Chondrocyte (in vitro differentiated cells): ENCODE measurements at places on chromosomes 4 and X. TPM values are rescaled to one million over a fixed set of nuclear protein-coding genes. Genes with fewer than 3 reads are reported as not detected.
A peak's percentile ranks its signal among the peaks of the same experiment; 100 is the strongest.

The DGAT2L6 gene
- total RNA-seq: not detected in 3 replicates

- peaks cover 8% of the 10 kb centered on the region for H3K4me1 ChIP-seq
- no peak for DNase-seq
- no peak overlapping the region for H3K27ac ChIP-seq
- H3K4me3 ChIP-seq: no peak overlapping the region
These were observed 4.9 kb upstream of the TMEM33 start for GRCh38 chr4:41930139-41930831.

- H3K27me3 ChIP-seq: no peaks in the 10 kb centered on the region
- peaks cover under 1% of the 10 kb centered on the region for H3K4me1 ChIP-seq
- H3K27ac ChIP-seq: no peak overlapping the region
- no peak overlapping the region for H3K4me3 ChIP-seq
- H3K36me3 ChIP-seq: no peaks in the 10 kb centered on the region
- DNase-seq: peak; percentile 90
These were observed 26.5 kb upstream of the PLCXD1 start for GRCh38 chrX:254630-255215.

DNA sequence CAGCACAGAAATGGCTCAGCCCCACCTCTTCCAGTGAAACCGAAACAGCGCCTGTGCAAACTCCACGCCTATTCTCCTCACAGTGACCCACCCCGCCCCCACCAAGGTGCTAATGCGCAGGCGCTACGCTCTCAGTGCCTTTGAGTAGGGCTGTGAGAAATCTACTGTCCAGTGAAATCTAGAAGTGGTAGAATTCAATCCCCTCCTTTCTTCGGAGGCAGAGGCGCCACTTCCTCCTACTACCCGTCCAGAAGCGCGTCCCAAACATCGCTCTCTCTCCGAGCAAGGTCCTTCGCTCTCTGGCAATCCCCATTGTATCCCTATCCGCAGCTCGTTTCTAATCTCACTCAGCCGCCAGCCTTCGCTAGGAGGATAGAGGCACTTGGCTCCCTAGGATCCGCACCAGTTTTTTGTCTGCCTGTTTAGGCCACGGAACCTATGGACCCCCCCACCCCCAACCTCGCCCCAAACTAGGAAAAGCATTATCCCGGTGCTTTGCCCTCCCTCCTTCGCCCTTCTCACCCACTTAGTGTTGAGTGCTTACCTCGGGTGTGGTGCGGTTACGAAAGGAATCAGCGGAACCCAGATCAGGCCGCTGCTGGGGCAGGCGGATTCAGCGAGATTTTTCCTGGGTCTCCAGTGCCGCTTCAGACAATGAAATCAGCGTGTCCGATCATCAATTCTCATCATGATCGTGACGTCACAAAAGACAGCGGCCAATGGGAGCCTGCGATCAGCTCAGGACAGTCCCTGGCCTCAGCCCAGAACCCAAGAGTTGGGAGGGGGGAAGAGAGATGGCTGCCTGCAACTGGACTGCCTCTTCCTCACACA, at the start of gene HDX:
HDX (minus strand) TSS at position 656 of the 831 bp plus-strand sequence. CDS start 27,056 bp downstream, outside the sequence.
- no peaks in the 10 kb centered on the region for H3K36me3 ChIP-seq
- H3K27me3 ChIP-seq: no peaks in the 10 kb centered on the region
- peaks cover 3% of the 10 kb centered on the region for H3K4me1 ChIP-seq
- peak within 1 kb of the TSS; percentile 96 for H3K27ac ChIP-seq

DNA sequence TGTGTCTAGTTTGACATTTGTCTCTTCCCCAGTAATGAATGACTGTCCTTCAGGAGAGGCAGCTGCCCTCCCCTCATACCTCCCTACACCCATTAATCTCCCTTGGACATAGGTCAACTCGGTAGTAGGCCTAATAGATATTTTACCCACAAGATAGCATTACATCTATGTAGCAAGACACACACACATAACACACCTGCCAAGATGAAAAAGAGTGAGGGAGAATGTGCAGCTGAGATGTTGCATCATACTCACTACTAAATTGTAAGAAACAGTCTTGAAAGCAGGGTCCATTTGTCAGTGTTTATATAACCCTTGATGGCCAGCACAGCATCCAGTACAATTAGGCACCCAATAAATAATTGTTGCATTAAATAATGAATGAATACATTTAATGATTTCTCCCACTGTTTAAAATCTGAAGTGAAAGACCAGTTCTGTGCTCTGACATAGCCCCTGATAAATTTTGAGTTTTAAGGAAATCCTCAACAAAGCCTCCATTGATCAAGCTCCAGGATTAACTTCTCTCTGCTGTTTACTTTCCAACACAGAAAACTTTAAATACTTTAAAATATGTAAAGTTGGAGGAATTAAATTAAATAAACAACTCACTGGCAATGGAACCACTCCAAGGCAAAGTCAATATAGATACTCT, 440.8 kb upstream of the RASGEF1B start:
- peaks cover 16% of the 10 kb centered on the region for H3K27me3 ChIP-seq
- no peak overlapping the region for H3K4me3 ChIP-seq
- no peak overlapping the region for H3K27ac ChIP-seq
- DNase-seq: no peak
- H3K4me1 ChIP-seq: no peaks in the 10 kb centered on the region

GRCh38 chrX:66633541-66633940, 5.3 kb downstream of the EDA2R start:
- H3K36me3 ChIP-seq: no peaks in the 10 kb centered on the region
- no peak for DNase-seq
- H3K4me3 ChIP-seq: no peak overlapping the region
- H3K27ac ChIP-seq: no peak overlapping the region
